Right kidney (tissue), 9 donors: ENCODE measurements at places on chromosomes 1 and 21.

DNA sequence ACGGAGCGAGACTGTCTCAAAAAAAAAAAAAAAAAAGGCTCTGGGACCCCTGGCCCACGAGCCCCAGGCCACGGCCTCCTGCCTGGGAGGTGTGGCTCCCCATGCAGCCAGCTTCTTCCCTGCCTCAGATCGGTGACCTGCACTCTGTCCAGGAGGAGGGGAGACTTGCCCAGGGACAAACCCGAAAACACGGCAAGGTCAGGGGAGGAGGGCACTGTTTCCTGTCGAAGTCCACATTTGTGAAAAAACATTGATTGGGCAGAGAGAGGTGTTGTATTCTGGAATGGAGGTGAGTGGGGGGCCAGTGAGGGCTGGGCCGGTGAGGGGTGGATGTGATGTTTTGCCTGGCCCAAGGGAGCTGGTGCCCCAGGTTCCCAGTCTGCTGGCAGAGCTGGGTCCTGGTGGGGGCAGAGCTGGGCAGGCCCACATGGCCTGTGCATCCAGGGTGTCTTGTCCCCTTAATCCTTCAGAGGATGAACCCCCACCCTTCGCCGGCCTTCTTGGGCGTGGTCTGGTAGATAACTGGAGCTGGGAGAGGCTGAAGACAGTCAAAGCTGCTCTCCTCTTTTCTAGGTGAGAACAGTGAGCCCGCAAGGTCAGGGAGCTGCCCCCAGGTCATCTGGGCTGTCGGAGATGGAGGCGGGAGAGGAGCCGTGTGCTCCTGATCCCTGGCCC, 12.4 kb upstream of the FAAP20 start:
- no peak for DNase-seq

GRCh38 chr21:31644643-31645042, 14.8 kb upstream of the SOD1 start:
- DNase-seq, result no peak

DNA sequence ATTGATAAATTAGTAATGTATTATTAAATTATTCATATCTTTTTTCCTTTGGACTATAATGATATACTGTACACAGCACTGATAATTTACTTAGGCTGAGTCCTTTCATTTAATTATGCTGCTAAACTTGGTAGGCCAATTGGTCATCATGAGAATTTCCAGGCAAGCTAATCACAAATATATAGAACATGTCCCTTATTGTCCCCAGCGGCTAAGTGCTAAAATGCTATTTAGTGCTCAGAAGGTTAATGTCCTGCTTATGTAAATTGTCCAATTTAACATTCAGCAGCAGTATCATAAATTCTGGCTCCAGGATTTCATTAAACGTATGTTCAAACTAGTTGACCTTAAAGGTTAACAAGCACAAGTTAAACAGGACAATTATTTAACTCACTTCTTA, 30.0 kb upstream of the RRP15 start:
- no peak for DNase-seq

- DNase-seq, result no peak
Measured at GRCh38 chr1:51247499-51247898, 11.4 kb downstream of the RNF11 start.

DNA sequence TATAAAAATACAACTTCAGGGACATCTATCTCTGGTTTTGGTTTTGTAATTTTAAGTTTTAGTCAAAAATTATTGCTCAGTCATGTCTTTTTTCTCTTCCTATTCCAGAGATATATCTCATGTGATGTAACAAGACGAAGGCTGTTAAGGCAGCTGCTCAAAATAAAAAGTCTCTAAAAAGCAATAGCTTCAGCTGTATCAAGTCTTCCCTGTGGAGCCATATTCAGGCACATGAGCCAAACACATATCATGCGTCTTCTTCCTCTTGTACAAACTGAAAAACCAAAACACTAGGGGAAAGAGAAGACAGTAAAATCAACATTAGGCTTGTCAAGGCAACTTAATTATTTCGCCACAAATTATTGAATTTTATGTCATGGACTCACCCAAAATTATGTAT, 240.7 kb downstream of the NRIP1 start:
- no peak for DNase-seq

DNA sequence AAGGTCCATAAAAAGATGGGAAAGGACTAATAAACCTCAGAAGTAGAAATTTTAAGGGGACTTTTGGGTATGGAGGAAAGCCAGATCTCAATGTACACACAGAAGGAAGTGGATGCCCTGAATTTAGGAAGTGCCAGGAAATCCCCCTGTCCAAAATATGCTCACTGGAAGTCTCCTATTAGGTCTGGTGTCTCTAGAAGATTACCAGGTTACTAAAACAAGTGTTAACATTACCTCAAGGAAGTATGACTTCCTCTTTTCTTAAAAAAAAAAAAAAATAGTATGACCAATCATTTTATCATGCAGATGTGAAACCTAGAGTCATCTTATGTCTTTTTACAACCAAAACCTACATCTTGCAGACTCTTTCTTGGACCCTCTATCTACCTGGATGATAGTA, 30.7 kb downstream of the CD58 start:
- DNase-seq, result no peak

DNA sequence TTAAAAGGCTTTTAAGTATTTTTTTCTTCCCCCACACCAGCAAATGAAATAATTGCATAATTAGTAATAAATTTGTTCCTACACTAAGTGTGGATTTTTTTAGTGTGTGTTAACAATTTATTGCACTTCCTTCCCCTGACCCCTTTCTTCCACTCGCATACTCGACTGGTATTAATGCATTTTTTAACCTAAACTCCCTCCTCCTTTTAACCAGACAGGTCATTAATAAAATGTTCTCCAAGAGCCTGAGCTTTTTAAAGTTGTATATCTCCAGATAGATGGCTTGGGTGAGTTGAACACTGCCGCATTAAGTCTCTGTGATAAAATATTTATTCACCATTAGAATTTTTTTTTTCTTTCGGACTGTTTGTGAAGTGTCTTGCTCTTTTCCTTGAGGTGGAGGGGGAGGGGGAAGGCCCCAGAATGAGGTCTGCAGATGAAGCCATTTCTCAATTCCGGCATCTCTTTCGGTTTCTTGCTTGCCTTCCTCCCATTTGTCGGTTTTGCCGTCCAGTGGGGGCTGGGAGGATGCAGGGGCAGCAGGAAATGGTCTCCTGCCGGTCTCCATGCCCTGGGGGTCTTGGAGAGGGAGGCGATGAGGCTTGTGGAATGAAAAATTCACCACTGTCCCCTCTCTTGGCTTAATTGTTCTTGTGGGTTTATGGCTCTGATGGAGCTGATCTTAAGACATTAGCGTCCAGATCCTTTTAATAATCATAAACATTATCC, 64.1 kb upstream of the ACTL8 start:
- no peak for DNase-seq

DNA sequence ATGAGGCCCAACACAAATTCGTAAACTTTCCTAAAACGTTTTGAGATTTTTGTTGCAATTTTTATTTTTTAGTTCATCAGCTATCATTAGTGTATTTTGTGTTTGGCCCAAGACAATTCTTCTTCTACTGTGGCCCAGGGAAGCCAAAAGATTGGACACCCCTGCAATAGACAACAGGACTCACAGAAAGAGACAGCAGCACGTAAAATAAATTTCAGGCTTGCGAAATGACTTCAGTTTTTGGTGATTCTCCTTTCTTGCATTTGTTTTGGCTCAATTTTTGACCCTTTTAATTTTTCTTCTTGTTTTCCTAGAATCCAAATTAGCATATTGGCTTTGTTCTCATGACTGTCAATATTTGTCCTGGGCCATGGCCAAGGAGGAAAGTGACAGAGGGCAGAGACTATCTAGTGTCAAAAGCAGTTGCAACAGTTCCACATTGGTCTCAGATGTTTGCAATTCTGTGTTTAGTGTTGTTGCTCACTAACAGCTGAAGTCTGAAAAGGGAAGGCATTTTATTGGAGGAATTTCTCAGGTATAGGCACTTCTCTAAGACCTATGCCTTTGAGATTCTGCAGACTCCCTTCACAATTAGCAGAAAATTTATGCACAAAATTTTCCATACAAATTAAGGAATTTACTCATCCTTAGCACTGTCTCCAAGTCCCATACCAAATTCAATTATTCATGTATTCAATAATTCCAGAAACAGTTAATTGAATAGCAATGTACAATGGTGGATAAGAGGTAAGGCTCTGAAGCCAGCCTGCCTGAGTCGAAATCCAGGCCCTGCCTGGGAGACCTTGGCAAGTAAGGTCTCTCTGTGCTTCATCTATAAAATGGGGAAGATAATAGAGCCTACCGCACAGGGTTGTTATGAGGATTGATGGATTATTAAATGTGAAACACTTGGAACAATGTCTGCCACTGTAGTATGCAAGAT, 160.9 kb upstream of the IVNS1ABP start:
- no peak for DNase-seq

DNA sequence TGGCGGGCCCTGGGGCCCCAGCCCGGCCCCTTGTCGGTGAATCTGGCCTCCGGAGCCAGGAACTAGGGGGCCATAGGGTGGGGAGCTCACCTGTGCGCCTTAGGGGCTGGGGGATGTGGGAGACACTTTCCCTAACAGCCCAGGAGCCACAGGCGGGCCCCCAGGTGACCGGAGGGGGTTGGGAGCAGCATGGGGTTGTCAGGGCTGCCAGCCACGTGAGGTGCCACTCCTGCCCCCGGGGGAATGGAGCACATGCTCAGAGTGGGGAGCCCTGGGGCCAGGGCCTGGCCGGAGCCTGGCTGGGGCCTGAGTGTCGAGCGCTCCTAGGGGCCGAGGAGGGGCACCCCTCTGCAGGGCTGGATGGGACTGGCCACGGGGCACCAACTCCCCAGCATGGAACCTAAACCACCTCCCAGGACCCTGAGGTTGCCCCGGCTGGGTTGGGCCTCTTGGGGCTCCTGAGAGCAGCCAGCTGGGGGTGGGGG, 19.9 kb downstream of the PRXL2B start:
- DNase-seq, result no peak

DNA sequence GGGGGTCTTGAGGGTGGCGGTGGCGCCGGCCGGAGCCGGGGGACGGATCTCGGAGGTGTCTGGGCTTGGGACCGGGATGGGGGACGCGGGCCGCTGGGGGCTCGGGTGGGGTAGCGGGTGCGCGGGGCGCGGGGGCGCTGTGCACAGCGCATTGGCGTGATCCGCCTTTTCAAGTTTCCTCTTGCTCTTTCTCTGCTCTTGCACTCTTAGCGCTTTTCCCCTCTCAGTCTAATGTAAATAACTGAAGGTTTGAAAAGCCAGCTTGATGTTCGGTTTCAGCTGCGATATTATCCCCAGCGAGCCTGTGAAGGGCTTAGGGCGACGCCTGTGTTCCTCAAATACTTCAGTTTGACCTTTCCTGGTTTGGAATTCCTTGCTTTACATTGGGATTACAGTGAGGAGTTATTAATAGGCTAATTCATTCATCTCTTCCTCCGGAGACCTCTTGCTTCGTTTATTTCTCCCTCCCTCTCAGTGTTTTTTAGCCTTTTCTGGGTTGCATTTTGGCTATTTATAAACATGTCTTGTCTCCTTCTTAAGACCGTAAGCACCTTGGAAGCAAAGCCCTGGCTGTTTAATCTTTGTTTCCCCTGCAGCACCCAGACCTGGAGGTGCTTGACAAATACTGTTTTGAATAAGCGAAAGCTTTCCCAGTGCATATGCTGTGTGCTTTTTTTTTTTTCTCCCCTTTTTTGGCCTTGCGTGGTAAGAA, 693 bp downstream of the RAB4A start:
- peak; percentile 60 for DNase-seq

- DNase-seq, result no peak
Measured at GRCh38 chr21:46381541-46381940, 57.6 kb downstream of the PCNT start.
